ENCODE measurements at places on chromosomes 16 and 17. TPM values are rescaled to one million over a fixed set of nuclear protein-coding genes. Genes with fewer than 3 reads are reported as not detected.

The DYNLL2 gene
- 12.8 TPM for total RNA-seq

- no peak for DNase-seq
Observed at GRCh38 chr16:22688930-22689329, 125.0 kb upstream of the HS3ST2 start.

- DNase-seq: peak; percentile 8
Observed at GRCh38 chr17:19262650-19263631, 25.8 kb downstream of the EPN2 start.

The SLC35G6 gene
- total RNA-seq: not detected

The CCL11 gene
- not detected for total RNA-seq

DNA sequence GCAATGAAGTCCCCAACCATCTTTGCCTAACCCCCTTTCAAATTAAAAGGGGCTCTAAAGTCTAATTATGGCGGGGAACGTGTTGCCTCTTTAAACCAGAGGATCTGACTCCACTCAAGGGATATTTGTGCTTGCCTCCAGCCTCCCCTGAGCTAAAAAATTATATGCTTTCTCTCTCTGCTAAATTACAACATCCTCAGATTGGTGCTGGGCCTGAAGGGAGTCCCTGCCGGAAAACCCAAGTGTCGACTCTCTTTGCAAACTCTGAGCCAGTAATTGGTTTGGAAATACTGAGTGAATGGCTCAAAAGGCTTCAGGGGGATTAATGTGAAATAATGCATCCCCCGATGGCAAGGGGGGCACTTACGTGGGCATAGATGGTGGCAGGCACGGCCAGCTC is 208.5 kb upstream of the TNRC6C start:
- DNase-seq: no peak

- no peak for DNase-seq
Observed at GRCh38 chr16:87190288-87191230, 126.6 kb downstream of the C16orf95 start.

The ALOX15 gene
- total RNA-seq: not detected

DNA sequence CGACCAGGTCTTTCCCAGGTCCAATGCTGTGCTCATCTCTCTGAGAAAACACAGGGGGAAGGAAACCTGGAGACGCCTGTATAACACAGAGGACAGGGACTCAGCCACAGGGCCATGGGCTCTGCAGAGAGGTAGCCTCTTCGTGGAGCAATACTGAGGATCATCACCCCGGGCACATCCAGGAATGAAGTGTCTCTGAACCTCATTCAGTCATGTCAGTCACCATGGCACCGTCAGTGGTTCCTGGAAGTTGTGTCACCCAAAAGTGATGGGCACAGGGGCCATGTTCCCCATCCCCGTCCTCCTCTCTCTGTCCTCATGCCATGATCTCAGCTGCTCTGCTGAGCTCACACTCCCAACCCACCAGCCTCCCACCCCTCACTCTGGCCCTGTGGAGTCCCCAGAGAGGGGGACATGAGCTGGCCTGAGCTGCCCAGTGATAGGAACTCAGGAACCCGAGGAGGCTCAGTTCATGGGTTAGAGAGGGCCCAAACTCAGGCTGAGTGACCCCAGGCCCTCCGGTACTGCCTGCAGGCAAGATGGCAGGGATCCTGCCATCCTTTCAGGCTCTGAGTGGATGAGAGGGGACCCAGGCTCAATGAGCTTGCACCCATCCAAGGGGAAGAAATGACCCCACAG is 53.4 kb downstream of the PITPNM3 start:
- no peak for DNase-seq

The TBC1D3C gene
- total RNA-seq: not detected

GRCh38 chr17:303168-303567 is 49.4 kb downstream of the RPH3AL start:
- DNase-seq: no peak

The RPL38 gene
- total RNA-seq: 765 TPM

The SLC4A1 gene
- total RNA-seq: not detected

The JUP gene
- 578 TPM for total RNA-seq

DNA sequence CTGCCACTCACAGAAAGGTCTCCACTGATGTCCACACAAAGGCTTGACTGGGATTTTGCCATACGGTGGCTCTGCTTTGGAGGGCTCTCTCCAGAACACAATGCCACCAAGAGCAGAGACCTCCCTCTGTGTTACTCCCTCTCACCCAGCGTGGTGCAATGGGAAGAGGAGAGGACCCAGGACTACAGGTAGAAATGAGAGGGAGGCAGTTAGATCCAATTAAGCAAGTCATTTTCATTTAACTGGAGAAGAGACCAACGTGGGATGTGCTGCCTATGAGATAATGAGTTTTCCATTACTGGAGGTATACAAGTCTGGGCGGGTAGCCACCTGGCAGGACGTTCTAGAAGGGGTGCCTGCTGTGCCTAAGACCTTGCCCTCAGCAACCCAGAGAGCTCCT is 34.2 kb downstream of the TOM1L2 start:
- no peak for DNase-seq

GRCh38 chr16:2897110-2897509 is 14.1 kb downstream of the FLYWCH2 start:
- DNase-seq: no peak

GRCh38 chr17:32127158-32127897 is 15.0 kb upstream of the RHOT1 start:
- peak; percentile 86 for DNase-seq

DNA sequence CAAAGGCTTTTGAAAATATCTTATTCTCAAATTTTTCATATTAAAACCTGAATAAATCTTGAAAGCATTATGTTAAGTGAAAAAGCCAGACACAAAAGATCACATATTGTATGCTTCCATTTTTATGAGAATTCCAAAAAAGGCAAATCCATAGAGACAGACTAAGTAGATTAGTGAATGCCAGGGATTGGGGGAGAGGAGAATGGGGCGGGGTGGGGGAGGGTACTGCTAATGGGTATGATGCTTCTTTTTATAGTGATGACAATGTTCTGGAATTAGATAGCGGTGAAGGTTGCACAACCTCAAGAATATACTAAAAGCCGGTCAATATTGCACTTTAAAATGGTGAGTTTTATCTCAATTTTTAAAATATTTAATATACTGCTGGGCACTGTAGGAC is 44.0 kb downstream of the XPO6 start:
- no peak for DNase-seq

DNA sequence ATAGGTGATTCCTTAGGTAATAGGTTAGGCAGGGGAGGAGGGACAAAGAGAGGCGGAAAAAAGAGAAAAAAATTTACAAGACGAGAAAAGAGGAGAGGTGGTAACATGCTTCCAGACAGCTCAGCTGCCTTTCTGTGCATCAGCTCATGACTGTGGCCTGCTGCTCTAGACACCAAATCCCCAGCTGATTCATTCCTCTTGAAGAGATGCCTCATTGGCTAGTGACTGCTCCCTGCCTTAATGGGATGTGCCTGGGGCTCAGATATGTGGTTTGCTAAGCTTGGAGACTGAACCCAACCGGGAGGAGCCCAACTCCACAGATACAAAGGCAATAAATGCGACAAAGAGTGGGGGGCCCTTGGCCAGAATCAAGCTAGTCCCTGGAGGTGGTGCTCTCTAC is 105.9 kb upstream of the FAM20A start:
- DNase-seq: peak; percentile 82

GRCh38 chr17:57935833-57936807 is 19.1 kb downstream of the CUEDC1 start:
- no peak for DNase-seq

DNA sequence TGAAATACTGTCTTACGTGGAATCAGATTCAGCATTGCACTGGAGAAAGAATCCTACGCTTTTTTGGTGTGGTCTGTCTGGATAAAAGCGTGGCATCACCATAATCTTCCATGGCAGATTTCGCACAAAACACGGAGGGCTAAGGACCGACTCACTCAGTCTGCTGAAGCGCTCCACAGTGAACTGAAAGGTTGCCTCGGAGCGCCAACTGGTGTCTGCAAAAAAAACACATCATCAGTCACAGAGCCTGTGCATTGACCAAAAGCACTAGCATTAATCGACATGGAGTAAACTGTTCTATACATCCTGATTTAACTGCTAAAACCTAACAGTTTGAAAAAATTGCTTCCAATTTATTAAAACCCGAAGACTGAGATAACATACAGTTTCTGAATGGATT is 40.5 kb downstream of the USP7 start:
- no peak for DNase-seq

DNA sequence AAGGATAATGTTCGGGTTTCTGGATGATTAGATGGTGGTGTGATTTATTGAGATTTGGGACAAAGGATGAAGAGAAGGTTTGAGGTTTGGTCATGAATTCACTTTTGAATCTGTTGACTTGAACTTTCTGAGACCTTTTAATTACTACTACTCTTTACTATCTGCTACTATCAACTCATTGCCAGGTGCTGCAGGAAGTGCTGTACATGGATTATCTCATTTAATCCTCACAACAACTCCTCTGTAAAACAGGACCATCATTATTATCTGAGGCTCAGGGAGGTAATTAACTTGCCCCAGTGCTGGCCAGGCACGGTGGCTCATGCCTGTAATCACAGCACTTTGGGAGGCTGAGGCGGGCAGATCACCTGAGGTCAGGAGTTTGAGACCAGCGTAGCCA is 2.9 kb upstream of the ANKRD40 start:
- DNase-seq: no peak

DNA sequence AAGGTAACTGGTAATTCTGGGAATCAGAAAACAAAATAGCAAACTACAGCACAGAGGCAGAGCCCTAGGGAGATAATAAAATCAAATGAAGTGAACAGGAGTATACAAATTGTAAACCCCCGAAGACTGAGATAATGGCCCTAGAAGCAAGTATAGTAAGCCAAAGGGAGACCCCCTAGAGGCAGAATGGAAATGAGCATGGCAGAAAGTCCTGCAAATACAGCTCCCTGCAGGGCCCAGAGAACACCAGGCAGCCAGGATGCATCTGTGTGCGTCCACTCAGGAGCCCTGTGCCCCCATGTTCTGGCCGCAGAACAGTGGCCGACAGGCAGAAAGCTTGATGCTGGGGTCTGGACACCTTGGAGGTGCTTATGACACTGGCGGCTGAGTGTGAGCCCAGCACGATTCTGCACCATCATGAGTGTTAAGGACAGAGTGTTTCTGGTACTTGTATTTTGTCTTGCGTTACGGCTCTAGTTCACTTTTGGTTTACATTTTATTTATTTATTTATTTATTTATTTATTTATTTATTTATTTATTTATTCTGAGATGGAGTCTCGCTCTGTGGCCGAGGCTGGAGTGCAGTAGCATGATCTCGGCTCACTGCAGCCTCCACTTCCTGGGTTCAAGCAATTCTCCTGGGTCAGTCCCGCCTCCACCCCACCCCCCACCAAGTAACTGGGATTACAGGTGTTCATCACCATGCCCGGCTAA is 48.7 kb downstream of the RGS9 start:
- DNase-seq: no peak

The DHX58 gene
- 12.2 TPM for total RNA-seq

- DNase-seq: no peak
Observed at GRCh38 chr16:14449334-14449733, 180.7 kb downstream of the PARN start.

GRCh38 chr16:35198223-35199199 is 1739.1 kb downstream of the TP53TG3F start:
- no peak for DNase-seq

DNA sequence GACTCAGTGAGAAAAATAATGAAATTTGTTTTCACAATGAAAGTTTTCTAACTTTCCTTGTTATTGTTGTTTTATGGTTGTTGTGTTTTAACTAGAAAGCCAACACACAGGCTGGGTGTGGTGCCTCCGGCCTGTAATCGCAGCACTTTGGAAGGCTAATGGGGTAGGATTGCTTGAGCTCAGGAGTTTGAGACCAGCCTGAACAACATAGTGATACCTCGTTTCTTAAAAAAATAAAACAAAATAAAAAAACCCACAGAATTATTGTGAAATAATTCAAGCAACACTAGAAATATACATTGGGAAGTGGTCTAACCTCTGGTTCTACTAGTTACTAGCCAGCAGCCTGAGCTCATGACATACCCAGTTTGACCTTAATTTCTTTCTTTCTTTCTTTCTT is 630 bp downstream of the MILR1 start:
- no peak for DNase-seq

- DNase-seq: no peak
Observed at GRCh38 chr17:28891201-28891600, 6.3 kb downstream of the FLOT2 start.

The SLC5A2 gene
- 0.78 TPM for total RNA-seq

The KRTAP9-8 gene
- total RNA-seq: not detected

DNA sequence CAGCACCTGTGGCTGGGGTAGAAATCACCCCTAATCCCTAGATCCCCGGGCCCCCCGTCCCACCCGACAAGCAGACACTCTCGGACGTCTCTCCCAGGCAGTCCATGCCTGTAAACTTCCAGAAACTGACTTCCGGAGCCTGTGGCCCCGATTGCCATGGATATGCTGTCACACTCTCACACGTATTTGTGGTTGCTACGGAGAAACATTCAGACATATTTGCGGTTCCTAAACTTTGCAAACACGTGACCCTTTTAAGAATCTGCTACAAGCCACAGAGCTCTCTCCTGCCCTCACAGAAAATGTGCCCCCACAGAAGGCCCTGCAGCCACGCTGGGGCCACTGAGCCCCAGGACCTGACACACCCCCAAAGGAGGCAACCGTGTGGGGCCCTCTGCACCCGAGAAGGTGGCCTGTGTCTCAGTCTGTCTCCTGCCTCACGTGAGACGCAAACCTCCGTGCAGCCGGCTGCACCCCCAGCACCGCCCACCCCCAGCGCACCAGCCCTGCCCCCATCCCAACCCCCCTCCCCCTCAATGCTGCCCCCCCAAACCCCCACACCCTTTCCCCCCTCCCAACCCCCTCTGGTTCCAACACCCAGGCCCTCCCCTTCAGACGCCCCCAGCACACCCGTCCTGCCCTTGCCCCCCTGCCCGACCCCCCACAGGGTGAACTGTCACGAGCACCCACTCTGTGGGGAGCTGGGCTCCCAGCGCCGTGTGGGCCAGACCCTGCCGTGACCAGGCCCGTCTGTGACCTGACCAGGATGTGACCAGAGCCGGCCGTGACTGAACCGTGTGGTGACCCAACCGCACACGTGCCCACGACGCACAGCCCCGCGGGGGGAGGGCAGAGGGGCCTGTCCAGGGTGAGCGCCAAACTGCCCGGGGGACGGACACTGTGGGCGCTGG is 66.3 kb upstream of the METRNL start:
- peak; percentile 52 for DNase-seq

GRCh38 chr17:74272731-74273201 is 1.3 kb upstream of the DNAI2 start:
- DNase-seq: no peak

DNA sequence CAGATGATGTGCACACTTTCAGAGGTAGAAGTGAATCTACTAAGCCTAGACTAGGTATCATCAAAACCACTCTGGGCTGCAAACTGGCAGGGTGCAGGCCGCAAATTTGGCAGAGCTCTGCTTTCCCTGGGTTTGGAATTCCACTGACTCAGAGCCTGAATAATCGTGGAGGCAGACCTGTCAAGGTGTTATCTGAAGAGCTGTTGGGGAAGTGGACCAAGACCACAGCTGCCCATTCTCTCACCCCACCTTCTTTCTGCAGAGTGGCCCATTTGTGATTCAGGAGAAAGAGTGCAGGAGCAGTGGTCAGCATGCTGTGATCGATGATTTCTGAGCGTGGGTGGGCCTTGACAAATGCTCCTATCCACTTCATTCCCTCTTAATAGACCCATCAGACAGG is 45.8 kb upstream of the CBLN1 start:
- DNase-seq: no peak

GRCh38 chr17:43359469-43360110 is 39.2 kb upstream of the ARL4D start:
- DNase-seq: no peak
